Fibroblast of lung (primary cell): ENCODE measurements at places on chromosomes 12 and 14. TPM values are rescaled to one million over a fixed set of nuclear protein-coding genes. Genes with fewer than 3 reads are reported as not detected.

The RPS6KL1 gene
- 0.52 and 1.4 TPM in 2 replicates for polyA plus RNA-seq

The CPNE6 gene
- polyA plus RNA-seq = not detected in 2 replicates

The CLEC4C gene
- not detected in 2 replicates for polyA plus RNA-seq

The MYF6 gene
- 0.07 TPM in 1 of 2 replicates, not detected in the other for polyA plus RNA-seq

The TRHDE gene
- 8.8 and 17.6 TPM in 2 replicates for polyA plus RNA-seq

The DTX3 gene
- polyA plus RNA-seq = 12.1 and 17.3 TPM in 2 replicates

The TSHR gene
- polyA plus RNA-seq = not detected in 2 replicates

The GOLGA3 gene
- 26.1 and 28.3 TPM in 2 replicates for polyA plus RNA-seq

The TSPAN11 gene
- 0.02 and 0.05 TPM in 2 replicates for polyA plus RNA-seq

The APOF gene
- not detected in 2 replicates for polyA plus RNA-seq

The KLHL42 gene
- polyA plus RNA-seq = 12.3 and 16.6 TPM in 2 replicates

The HOXC4 gene
- 0.17 and 0.98 TPM in 2 replicates for polyA plus RNA-seq

The AMN gene
- polyA plus RNA-seq = not detected in 2 replicates

The IFI27L1 gene
- polyA plus RNA-seq = 20.3 and 26.0 TPM in 2 replicates

The NPC2 gene
- 275 and 299 TPM in 2 replicates for polyA plus RNA-seq

The ST8SIA1 gene
- 0.45 and 3.5 TPM in 2 replicates for polyA plus RNA-seq

The FLRT2 gene
- polyA plus RNA-seq = 4.6 and 10.5 TPM in 2 replicates
